ENCODE measurements at places on chromosomes 12 and 14. TPM values are rescaled to one million over a fixed set of nuclear protein-coding genes. Genes with fewer than 3 reads are reported as not detected.

DNA sequence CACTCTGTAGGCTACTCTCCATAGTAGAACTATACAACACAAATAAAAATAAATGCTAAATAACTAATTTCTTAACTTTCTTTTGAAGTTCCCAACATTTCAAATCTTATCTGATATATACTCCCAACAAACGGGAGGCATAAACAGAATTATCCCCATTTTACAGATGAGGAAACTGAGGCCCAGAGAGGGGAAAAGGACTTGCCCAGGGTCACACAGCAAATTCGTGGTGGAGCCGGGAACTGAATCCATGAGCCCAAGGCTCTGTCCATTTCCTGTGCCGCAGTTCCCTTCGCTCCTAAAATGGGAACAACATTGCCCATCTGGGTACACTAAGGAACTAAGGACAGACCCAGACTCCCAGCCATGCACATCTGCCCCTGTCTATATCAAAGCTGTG, 12.2 kb downstream of the ZNF384 start:
- H3K27ac ChIP-seq: no peak overlapping the region
- peaks cover 27% of the 10 kb centered on the region for H3K36me3 ChIP-seq
- H3K27me3 ChIP-seq: no peaks in the 10 kb centered on the region

DNA sequence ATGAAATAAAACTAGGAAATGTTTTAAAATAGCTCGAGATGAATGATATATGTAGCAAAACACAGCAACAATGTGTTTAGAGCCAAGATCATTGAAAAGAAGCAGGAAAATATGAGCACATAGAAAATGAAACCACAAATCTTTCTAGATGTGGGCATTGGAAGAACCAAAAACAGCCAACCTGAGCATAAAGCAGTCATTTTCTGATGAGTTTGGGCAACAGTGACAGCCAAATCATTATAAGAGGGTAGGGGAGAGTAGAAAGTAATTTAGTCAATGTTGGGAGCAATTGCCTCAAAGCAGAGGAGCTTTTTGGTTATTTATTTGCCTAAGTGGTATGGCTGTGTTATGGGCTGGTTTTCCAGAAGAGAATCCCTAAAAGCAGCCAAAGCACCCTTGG, 8.8 kb upstream of the BICDL1 start:
- H3K27ac ChIP-seq: no peak overlapping the region
- no peak for DNase-seq
- H3K4me1 ChIP-seq: no peaks in the 10 kb centered on the region
- H3K36me3 ChIP-seq: no peaks in the 10 kb centered on the region
- no peak overlapping the region for H3K4me3 ChIP-seq

DNA sequence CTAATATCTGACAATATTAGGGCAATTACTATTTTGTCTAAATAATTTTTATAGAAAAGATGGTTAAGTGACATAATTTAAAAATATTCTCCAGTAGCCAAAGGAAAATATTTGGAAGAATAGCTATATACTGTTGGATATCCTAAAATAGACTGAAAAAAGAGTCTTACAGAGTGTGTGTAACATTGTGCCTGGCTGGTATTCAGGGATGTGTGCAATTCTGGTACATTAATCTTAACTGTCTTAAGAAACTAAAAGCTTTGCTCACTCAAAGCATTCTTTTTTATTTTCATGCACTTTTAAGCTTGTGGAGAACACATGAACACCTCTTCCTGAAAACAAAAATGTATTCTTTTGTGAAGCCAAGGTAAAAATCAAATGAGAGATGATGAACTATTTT, 10.1 kb upstream of the NR2C1 start:
- peak overlapping the region; percentile 93 for H3K27ac ChIP-seq
- no peaks in the 10 kb centered on the region for H3K27me3 ChIP-seq
- DNase-seq: no peak
- no peak overlapping the region for H3K4me3 ChIP-seq
- peaks cover 33% of the 10 kb centered on the region for H3K4me1 ChIP-seq

Gene TTC6
- total RNA-seq: 0.54 TPM

DNA sequence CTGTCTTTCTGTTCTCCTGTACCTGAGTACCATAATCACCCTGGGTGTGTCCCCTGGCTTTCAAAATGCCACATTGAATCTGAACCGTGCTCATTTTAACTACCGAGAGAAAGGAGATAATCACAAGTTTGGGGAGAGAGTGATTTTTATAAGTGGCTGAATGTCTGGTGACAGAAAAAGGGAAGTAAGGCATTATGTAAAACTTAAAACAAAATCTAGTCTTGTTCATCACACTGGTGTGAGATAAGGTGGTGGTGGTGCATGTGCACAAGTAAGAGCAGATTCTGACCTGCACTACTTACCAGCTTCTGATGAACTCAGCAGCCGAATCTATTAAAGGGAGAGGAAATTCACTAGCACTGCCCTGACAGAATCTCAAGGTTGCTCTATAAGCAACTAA, 56.3 kb downstream of the SPPL3 start:
- H3K4me3 ChIP-seq: no peak overlapping the region
- no peaks in the 10 kb centered on the region for H3K36me3 ChIP-seq

DNA sequence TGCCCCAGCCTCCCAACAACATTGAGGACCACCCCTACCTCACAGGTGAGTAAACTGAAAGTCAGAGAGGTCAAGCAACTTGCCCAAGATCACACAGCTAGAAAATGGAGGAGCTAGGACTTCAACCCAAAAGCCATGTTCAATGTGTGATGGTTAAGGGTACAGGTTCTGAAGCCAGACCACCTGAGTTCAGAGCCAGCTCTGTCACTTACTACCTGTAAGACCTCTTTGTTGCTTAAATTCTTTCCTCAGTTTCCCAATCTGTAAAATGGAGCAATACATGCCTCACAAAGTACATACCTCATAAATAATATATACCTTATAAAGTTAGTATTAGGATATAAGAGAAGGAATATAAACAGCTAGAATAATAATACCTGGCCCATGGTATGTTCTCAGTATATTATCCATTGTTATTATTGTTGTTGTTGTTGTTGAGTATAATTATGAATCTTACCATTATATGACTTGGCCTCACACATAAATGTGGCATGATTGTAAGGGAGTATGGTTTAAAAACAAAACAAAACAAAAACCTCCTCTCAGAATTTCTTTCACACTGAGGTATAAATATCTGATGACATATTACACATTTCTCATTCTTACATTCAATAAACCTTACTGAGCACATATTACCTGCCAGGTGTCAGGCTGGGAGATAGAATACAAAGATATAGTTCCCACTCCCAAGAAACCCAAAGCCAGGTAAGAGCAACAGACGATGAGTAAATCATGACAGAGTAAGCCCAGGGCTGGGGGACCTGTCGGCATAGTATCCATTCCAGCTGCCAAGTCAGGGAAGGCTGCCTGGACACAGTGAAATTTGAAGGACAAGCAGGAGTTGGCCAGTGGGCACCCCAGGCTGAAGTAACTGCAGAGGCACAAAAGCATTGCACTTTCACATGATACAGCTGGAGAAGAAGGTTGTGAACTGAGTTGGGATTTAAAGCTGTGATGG, 19.6 kb downstream of the CMKLR1 start:
- H3K4me3 ChIP-seq: no peak overlapping the region
- DNase-seq: no peak
- H3K4me1 ChIP-seq: no peaks in the 10 kb centered on the region
- H3K36me3 ChIP-seq: no peaks in the 10 kb centered on the region
- H3K27ac ChIP-seq: no peak overlapping the region
- H3K27me3 ChIP-seq: 0 out of 2 replicates have a peak, but pooled peaks cover 2% of the 10 kb centered on the region

GRCh38 chr12:118188690-118189371, 52.9 kb downstream of the PEBP1 start:
- H3K4me1 ChIP-seq: no peaks in the 10 kb centered on the region
- DNase-seq: no peak
- no peak overlapping the region for H3K27ac ChIP-seq
- no peak overlapping the region for H3K4me3 ChIP-seq
- H3K27me3 ChIP-seq: no peaks in the 10 kb centered on the region
- H3K36me3 ChIP-seq: no peaks in the 10 kb centered on the region

Gene MARK3
- 56.1 TPM for total RNA-seq

Gene ADAM21
- total RNA-seq: 0.08 TPM

Gene DHRS4
- total RNA-seq: 13.5 TPM

DNA sequence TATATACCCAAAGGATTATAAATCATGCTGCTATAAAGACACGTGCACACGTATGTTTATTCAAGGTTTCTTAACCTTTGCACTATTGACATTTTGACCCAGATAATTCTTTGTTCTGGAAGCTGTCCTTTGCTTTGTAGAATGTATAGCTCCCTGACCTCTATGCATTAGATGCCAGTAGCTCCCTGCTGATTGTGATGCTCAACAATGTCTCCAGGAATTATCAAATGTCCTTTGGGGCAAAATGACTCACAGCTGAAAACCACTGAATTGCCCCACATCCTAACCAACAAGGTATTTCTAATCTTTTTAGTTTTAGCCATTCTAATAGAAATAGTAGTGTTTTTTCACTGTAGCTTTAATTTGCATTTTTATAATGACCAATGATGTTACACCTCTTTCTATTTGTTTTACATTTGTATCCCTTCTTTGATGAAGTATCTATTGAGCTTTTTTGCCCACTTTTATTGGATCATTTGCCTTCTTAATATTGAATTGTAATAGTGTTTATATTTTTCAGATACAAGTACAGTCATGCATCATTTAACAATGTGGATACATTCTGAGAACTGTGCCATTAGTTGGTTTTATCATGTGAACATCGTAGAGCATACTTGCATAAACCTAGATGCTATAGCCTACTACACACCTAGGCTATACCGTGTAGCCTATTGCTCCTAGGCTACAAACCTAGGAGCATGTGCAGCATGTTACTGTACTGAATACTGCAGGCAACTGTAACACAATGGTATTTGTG, 10.4 kb upstream of the NOPCHAP1 start:
- no peak overlapping the region for H3K4me3 ChIP-seq
- H3K4me1 ChIP-seq: no peaks in the 10 kb centered on the region
- no peaks in the 10 kb centered on the region for H3K36me3 ChIP-seq
- H3K27ac ChIP-seq: no peak overlapping the region
- DNase-seq: no peak
- no peaks in the 10 kb centered on the region for H3K27me3 ChIP-seq

Gene ACVRL1
- 0.36 TPM for total RNA-seq
